ENCODE measurements at places on chromosomes 3 and 15. TPM values are rescaled to one million over a fixed set of nuclear protein-coding genes. Genes with fewer than 3 reads are reported as not detected.

Gene ACKR4
- total RNA-seq, result not detected

DNA sequence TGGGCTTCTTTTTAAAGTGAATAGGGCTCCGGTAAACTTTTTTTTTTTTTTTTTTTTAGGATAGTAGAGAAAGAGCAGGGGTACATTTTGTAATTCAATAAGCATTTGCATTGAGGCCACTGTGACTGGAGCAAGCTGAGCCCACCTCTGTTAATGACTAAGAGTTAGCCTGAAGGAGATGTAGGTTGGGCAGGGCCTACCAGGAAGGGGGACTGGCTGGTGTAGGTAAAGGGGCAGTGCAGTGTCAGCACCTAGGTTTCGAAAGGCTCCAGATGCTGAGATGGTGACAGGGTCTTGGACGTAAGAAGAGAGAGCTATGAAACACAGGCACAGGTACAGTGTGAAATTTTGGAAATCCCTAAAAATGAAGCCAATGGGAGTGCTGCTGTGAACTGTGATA lies 30.7 kb downstream of the LPP start:
- H3K36me3 ChIP-seq, result peaks cover 21% of the 10 kb centered on the region
- no peak for DNase-seq
- H3K27me3 ChIP-seq, result peaks cover 2% of the 10 kb centered on the region
- H3K27ac ChIP-seq, result no peak overlapping the region

- DNase-seq, result no peak
- H3K27me3 ChIP-seq, result no peaks in the 10 kb centered on the region
- H3K36me3 ChIP-seq, result no peaks in the 10 kb centered on the region
- H3K4me1 ChIP-seq, result peaks cover 38% of the 10 kb centered on the region
- H3K4me3 ChIP-seq, result no peak overlapping the region
Observed at GRCh38 chr3:13019243-13020095, 53.8 kb downstream of the IQSEC1 start.

- no peaks in the 10 kb centered on the region for H3K27me3 ChIP-seq
- H3K4me1 ChIP-seq, result no peaks in the 10 kb centered on the region
- no peak overlapping the region for H3K4me3 ChIP-seq
- no peak overlapping the region for H3K27ac ChIP-seq
- no peaks in the 10 kb centered on the region for H3K36me3 ChIP-seq
Observed at GRCh38 chr15:22939652-22940061, 40.5 kb downstream of the CYFIP1 start.

DNA sequence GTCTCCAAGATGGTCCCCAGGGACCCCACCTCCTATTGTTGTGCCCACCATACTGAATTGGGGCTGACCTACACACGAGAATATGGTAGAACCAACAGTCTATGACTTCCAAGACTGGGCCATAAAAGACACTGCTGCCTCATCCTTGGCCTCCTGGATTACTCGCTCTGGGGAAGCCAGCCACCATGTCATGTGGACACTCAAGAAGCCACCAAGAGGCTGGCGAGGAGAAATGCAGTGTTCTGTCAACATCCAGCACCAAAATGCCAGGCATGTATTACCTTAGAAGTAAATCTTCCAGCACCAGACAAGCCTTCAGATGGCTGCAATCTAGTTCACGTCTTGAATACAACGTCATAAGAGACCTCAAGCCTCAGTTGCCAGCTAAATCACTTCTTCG lies 17.1 kb upstream of the TPM1 start:
- H3K27me3 ChIP-seq, result peaks cover 23% of the 10 kb centered on the region
- H3K4me1 ChIP-seq, result no peaks in the 10 kb centered on the region
- H3K36me3 ChIP-seq, result no peaks in the 10 kb centered on the region
